Stimulated activated naive CD8-positive, alpha-beta T cell treated with anti-CD3 and anti-CD28 coated beads, Interleukin-15, amount 100 ng/mL, for 72 hours (primary cell): ENCODE measurements at places on chromosomes 1 and 21.

- DNase-seq: no peak
Observed at GRCh38 chr1:72670902-72671301, 388.6 kb upstream of the NEGR1 start.

DNA sequence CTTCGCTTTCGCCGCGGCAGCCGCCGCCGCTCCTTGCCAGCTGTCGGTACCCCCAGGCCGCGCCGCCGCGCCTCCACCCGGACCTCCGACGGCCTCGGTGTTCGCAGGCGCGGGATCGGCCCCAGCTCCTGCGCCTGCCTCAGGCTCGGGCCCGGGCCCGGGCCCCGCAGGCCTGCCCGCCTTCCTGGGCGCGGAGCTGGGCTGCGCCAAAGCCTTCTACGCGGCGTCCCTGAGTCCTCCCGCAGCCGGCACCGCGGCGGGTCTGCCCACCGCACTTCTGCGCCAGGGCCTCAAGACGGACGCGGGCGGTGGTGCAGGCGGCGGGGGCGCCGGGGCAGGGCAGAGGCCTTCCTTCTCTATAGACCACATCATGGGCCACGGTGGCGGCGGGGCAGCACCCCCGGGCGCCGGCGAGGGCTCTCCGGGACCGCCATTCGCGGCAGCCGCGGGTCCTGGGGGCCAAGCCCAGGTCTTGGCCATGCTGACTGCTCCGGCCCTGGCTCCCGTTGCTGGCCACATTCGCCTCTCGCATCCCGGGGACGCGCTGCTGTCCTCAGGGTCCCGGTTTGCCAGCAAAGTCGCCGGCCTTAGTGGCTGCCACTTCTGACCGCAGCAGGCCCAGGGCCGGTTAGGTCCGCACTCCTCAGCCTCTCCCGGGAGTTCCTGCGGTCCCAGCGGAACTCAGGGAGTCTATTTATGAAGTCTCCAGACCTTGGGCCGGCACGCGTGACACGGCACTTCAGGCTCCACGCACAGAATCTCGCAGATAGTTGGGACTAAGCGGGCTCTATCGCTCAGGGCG is 1.4 kb downstream of the FOXD2 start:
- DNase-seq: no peak

DNA sequence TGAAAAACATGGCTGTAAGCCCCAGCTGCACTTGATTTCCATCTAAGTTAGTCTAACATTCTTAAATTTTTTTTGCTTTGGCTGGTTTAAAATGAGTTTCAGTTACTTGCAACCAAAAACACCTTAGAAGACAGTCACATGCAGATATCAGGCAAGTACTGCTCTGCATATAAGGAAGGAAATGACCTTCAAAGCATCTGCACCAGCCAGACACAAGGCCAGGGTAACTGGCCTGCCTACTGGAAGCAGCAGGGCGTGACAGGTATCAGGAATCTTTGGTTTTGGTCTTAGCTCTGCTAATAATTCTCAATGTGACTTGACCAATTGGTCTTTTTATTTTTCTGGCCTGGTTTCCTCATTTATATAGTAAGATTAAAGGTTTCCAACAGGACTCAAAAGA is 33.5 kb downstream of the SCYL3 start:
- no peak for DNase-seq

- DNase-seq: no peak
Observed at GRCh38 chr1:185837711-185838110, 103.5 kb downstream of the HMCN1 start.

GRCh38 chr1:43358121-43358745 is 548 bp upstream of the CDC20 start:
- no peak for DNase-seq

GRCh38 chr21:25509862-25510261 is 97.4 kb downstream of the MRPL39 start:
- no peak for DNase-seq

- DNase-seq: no peak
Observed at GRCh38 chr1:211985556-211986264, 49.6 kb downstream of the INTS7 start.

- no peak for DNase-seq
Observed at GRCh38 chr1:182357171-182357570, 34.4 kb downstream of the GLUL start.

DNA sequence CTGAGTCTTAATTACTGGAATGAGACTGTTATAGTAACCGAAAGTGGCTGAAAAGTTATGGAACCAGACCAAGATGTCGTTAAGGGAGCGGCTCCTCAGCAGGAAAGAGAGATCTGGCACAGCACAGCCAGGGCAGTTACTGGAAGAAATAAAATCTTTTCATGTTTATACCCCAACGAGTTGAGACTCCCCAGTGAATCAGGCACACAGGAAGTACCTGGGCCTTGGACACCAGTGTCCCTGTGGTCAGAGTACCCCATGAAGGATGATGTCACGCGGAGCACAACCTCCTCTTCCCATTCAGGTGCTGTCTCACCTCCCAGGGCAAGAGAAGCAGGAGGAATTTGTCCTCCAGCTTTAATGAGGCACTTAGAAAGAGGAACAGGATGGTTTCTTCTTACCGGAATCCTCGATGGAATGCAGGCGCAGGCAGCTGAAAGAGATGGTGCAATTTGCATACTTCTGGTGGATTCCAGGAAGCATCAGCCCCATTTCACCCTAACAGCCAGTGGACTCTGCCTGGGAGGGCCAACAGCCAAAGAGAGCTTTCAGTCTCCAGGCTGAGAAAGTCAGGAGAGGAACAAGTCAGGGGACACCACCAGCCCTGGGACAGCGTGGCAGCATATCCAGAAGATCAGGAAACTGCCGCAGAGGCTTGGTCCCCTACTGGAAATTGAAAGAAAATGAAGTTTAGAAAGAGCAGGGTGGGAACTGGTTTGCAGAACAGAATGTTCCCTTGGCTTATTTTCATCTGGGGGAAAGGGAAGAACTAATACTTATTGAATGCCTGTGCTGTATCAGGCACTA is 35.9 kb upstream of the CTTNBP2NL start:
- no peak for DNase-seq

DNA sequence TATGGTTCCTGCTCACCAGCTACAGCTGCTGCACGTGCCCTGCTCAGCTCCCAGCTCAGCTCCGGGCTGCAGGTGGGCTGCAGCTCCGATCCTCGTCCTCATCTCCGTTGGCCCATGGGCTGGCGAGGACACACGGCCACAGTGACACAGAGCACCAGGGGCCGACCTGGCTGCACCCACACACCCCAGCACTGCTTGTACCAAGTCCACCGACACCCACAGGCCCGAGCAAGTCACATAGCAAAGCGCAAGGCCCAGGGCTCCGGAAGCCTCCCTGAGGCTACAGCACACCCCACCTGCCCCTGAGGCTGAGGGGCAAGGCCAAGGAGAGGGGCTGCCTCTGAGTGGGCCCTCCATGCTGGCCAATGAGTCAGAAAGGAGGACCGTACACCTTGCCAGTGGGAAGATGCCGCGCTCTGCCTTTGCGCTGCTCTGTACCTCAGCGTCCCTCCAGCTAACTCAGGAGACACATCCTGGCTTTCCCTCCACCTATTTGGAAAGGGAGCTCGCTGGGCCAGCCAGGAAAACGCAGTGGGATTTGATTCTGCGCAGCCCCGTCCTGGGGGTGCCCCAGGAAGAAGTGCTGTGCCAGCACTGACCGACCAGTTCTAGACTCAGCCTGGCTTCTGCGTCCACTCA is 124.8 kb downstream of the SIK1 start:
- DNase-seq: no peak

GRCh38 chr1:213201380-213202155 is 150.5 kb downstream of the RPS6KC1 start:
- no peak for DNase-seq

GRCh38 chr1:90505806-90506205 is 211.3 kb downstream of the BARHL2 start:
- no peak for DNase-seq

DNA sequence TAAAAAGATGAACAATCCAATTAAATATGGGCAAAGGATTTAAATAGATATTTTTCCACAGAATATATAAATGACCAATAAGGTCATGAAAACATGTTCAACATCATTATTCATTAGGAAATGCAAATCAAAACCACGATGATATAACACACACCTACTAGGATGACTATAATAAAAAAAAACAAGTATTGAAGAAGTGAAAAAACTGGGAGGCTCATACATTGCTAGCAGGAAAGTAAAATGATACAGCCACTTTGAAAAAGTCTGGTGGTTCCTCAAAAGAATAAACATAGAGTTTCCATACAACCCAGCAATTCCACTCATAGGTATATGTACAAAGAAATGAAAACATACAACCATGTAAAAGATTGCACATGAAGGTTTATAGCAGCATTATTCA is 75.7 kb upstream of the RAB4A start:
- no peak for DNase-seq

- no peak for DNase-seq
Observed at GRCh38 chr1:26743426-26744059, 44.2 kb upstream of the PIGV start.

DNA sequence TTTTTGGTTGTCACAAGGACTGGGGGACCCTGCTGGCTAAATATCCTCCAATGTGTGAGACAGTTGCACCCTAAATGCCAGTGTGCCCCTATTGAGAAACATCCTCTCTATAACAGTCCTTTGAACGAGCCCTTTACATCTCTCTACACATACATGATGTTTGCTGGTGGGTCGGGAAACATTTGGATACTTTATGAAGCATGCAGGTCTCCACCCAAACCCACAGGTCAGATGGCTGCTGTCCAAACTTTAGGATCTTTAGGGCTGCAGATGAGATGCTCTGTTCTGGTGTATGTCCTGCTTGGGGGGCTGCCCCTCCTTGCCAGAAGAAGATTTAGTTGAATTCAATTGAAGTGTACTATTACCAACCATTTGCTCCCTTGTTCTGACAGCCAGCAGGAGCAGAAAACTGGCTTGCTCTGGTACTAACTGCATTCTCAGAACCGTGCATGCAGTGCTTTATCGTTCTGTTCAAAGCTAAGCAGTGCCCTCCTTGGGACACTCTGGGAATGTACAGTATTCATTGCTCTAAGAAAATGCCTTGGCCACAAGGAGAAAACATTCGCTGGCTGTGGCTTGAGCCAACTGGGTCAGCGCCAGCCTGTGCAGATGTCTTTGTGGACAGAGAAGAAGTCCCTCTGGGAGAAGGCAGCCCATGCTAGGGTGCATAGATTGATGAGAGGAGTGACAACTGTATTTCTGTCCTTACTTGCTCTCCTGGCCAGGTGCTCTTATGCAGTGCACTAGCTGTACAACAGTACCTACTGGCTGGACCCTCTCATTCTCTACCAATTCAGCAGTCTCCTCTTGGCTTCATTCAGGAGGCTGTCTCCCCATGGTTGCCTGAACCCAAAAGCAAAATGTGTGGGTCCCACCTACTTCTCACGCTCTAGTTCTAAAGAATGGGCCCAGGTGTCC is 61.4 kb upstream of the DIRAS3 start:
- DNase-seq: no peak

DNA sequence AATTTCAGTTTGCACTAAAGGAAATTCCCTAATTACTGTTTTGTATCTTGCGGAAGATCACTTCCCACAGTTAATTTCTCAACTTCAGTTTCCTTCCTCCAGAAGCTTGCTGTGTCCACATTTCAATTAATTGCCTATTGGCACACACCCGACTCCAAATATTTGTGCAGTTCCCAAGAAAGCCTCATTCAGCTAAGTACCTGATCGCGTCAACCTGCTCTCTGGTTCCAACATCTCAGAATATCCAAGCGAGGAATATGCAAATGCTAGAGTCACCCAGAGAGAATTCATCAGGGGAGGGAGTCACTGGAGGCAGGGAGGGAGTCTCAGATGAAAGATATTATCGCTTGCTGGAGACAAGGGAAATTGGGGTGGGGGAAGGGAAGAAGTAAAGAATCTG is 351.3 kb downstream of the RRAGC start:
- DNase-seq: no peak

DNA sequence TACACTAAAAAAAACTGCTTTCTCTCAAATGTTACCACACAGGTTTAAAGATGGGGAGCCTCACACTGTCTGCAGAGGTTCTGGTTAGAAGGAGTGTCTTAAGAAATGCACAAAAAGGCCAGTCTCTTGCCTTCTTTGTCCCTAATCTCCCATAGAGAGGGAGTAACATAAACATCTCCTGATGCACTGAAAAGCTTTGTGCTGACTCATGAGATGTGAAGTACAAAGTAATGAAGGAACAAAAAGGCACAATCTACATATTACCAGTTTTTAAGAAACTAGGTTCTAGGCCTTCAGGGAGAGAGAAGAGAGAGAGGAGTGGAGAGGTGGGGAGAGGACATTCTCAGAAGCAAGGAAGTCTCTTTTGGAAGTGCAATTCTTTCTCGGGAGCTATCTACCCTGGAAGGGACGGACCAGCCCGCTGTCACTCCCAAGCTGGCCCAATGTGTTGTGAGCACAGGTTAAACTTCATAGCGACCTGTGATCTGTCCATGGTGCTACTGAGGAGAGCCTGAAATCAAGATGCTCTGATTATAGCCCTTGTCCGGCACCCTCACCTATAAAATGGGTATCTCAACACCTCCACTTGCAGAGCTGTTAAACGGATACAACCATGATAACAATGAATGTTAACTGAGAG is 458.1 kb downstream of the DISC1 start:
- DNase-seq: no peak

DNA sequence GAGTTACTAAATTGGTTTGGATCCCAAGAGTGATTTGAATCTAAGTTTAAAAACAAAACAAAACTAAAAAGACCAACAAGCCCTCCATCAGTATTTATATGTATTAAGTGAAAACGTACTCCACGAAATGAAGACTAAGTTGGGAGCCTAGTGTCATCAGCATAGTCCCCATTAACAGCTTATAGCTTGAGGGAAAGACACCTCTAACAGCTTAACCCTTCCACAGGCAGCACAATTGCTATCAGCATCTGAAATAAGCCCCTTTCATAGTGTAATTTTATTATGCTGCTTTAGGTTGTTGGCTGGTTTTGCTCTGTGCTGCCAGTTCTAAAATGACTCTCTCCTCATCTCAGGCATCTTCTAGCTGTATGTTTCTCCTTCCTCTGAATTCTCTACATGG is 25.8 kb upstream of the ST6GALNAC5 start:
- no peak for DNase-seq

DNA sequence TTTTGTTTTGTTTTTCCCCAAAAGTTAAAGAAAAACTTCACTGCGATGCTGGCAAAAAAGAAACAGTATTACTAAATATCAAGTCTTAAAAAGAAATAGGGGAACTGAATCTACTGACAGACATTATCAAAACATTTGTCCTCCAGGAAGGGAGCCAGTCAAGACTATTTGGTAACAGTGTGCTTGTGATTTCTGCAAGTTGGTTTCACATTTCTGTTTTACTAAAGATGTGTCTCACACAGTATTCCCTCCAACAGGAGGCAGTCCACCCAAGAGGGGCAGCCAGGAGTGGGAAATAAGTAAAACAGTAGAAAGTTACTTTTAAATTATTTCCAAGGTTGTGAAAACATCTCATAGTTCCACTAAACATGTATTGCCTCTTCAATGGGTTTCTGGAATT is 74.4 kb upstream of the SDC3 start:
- no peak for DNase-seq

GRCh38 chr1:61391730-61392129 is 309.4 kb downstream of the NFIA start:
- no peak for DNase-seq
